ENCODE measurements at places on chromosomes 2 and 18.
A peak's percentile ranks its signal among the peaks of the same experiment; 100 is the strongest.

- DNase-seq = peak; percentile 66
These were observed 5.5 kb upstream of the SFT2D3 start for GRCh38 chr2:127695491-127696472.

GRCh38 chr18:9009703-9010488, 92.6 kb upstream of the NDUFV2 start:
- no peak for DNase-seq

DNA sequence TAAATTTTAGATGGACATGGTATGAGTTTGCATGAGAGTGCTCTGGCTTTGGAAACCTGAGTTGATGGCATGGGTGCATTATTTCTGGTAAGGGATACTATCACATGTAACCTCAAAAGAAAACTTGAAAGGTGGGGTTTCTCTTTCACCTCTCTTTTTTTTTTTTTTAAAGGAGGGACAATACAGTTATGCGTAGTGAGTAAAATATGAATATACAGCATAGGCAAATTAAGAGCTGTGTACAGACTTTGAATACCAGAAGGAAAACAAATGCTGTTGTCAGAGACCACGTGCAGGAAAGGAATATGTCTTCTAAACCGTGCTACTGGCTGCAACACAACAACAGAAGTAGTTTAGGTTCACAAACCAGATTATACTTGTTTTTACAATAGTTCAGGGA, 82.1 kb downstream of the MAP4K4 start:
- DNase-seq = no peak

DNA sequence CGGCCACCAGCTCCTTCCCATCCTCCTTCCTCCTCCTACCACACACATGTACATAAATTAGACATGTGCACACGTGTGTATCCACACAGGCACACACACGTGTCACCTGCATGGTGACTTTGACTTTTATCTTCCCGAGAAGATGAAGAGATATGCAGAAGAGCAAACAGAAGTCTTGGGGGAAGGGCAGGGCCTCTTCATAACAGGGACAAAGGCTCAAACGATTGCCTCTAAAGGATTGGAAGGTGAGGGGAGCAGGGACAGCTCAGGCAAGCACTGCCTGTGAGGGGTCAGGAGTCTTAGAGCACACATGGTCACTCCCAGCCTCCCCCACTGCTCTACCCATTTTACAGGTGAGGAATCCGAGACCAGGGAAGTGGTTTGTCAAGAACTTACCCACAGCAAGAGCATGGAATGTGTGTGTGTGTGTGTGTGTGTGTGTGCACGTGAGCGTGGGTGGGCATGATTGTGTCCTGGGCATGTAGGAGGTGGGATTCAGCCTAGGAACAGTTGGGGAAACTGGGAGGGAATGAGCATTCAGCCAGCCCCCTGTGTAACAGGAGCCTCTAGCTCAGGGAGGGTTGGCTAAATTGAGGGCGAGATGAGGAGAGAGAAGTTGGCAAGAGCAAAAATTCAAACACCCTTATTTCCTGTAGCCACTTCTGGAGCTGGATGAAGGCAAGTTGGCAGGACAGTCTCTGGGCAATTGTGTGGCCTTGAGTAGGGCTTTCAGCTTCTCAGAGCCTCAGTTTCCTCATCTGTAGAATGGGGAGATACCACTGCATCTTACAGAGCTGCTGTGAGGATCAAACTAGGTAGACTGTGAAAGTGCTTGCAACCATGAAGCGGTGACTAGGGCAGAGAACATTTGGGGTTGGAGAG, 24.2 kb downstream of the CIB4 start:
- DNase-seq = no peak

- no peak for DNase-seq
These were observed 75.9 kb downstream of the SH3BP4 start for GRCh38 chr2:235027558-235028214.

DNA sequence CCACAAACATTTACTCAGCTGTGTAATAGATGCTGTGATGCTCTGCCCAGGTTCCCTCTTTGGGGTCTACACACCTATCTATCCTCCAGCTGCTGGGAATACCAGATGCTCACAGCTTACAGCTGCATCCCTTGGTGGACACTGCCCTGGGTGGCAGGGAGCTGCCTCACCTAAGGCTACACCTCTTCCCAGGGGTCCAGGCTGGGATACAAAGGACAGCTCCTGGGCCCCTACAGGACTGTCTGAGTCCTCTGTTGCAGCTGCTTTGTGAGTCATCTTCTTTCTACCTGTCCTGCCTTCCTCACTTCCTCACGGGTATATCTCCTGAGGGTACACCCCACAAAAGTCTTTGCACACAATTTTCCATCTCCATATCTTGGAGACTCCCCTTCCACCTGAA, 27.6 kb downstream of the THNSL2 start:
- no peak for DNase-seq

DNA sequence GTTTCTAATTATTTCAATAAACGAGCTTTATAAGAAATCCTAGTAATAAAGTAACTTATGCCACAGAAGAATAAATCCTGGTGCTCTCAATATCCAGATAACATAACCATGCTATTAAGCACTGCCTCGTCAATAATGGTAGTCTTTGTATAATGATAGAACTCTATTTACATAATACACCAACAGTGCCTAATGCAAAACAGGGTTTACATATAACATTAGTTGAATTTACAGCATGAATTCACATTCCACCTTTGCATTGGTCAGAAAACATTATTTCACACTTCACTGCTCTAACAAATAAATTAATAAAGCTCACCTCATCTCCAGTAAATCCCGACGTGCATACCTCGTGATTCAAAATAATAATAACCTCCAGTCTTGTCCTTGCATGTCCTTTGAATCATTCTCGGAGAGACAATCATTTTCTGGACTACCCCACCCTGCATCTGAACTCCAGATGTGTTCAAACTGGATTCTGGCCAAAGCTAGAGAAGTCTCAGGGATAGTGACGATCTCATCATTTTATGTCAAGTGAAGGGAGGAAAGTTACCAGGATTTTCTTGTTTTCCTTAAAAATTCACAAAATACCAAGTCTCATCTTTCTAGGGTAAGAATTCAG, 189.2 kb downstream of the NCKAP5 start:
- no peak for DNase-seq

DNA sequence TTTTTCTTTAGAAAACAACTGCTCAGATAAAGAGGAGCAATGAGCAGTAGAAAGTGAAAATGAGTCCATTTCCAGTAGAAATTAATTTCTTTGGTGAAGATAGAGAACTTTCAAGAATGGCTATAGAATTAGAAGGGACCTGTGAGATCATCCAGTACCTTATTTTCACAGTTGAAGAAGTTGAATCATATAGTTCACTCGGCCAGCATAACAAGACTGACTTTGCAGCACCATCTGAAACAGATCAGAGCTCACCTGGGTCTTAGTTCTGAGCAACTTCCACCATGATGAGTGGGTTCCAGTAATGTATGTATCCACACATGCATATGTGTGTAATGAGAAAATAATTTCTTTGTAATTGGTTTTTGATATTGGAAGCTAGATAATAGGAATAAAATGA, 58.6 kb downstream of the CERS6 start:
- DNase-seq = no peak

DNA sequence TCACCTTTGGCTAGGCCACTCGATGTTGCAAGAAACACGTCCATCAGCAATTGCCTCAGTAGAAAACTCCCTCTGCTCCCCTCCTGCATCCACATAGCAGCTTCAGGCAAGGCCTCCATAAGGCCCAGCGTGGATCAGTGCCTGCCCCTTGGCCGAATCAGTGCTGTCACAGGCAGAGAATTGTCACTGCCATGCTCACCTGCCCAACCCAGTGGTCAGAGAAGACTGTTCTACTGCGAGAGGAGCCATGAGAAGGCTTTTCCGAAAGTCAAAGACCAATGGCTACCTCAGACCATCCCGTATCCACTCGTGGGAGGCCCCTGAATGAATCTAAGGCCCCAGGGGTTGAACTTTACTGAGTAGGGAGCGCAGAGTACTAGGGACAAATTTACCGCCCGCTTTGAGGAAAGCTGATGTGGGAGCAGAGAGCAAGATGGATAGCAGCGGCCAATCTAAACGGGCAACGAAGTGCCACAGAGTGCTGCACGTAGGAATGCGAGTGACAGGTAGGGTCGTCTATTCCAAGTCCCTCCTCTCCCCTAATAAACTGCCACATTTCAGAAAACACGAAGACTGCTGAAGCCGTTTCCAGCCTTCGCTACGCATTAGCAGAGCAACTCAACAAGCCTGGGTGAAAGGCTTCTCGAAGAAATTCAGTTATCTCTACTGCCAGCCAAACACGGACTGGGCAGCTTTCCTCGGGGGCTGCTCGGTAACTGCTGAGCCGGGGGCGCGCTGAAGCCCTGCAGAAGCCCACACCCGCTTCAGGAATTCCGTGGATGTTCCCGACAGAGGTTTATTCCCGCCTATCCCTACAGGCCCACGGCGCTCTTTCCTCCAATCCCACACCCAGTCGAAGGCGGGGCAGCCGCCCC, 968 bp upstream of the RALBP1 start:
- no peak for DNase-seq

GRCh38 chr2:238408615-238409340, 17.9 kb upstream of the ASB1 start:
- DNase-seq = no peak

DNA sequence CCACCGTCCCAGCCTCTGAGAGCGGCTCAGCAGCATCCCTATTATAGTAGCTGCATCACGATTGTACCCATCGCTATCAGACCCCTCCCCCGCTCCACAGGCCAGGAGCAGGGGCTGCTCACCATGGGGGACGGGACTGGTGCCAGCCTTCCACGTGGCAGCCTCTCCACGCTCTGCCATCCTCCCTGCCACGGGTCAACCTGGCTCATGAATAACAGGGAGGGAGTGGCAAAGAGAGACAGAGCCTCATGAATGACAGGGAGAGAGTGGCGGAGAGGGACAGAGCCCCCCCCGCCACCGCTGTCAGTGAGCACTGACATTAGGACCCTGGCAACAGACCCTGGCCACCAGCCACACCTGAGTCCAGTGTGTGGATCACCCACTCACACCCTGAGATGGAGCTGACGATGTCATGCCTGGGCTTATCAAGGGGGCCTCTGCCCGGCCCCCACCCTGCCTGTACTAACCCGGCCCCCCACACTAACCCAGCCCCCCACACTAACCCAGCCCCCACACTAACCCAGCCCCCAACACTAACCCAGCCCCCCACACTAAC, 16.9 kb downstream of the CROCC2 start:
- DNase-seq = no peak

DNA sequence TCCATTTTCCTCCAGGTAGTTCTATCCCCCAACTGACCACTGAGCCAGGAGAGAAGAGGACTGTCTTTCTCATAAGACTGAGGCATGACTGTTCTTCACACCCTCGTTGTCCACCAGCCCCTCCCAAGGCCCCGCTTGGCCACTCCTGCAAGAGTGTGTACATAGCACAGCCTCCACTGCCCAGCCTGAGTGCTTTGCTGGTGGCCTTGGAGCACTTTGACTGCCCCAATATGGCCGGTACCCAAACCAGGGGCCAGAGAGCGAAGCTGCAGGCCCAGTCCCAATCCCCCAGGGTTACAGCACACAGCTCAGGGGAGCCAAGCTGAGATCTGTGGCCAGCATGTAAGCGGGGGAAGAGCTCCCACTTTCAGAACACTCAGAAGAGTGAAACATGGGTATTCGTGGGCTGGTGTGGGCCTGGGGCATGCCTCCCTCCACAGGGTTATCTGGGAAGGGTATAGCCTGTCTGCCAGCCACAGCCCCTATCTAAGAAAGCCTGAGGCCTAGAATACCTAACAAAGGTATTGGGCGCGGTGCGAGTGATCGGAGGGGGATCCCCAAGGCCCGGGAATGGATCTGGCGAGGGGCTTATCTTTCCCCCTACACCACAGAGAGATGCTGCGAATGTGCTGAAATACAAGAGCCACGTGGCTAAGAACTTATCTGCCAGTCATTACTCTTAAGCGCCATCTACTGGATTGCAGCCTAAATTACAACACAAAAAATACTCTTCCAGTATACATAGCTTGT, 163.8 kb downstream of the WDPCP start:
- peak; percentile 40 for DNase-seq

GRCh38 chr2:20580690-20581437, 70.0 kb downstream of the HS1BP3 start:
- DNase-seq = no peak

DNA sequence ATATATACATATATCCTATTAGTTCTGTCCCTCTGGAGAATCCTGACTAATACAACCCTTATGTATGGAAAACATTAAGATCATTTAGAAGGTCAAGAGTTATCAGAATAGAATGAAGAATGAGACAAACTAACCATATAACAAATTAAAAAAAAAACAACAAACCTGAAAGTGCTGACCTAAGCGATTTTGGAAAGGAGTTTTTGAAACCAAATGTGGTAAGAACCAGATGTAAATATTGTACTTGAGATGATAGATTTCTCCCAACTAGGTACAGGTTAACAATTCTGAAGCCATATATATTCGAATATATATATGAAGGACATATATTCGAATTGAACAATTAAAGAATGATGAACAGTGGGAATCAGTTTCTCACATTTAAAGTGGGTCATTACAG, 917.8 kb upstream of the SLC39A10 start:
- no peak for DNase-seq

- no peak for DNase-seq
These were observed 925.7 kb downstream of the DCDC2C start for GRCh38 chr2:4628998-4629501.

GRCh38 chr2:194742706-194743105, 914.3 kb upstream of the SLC39A10 start:
- no peak for DNase-seq

Data from activated T-cell treated with anti-CD3 and anti-CD28 coated beads, Interleukin-2, amount 50 U/mL, for 72 hours (primary cell).